ENCODE measurements at places on chromosomes 3 and 15.
A peak's percentile ranks its signal among the peaks of the same experiment; 100 is the strongest.

- H3K4me3 ChIP-seq, result peak overlapping the region; percentile 27
- no peaks in the 10 kb centered on the region for H3K27me3 ChIP-seq
- peaks cover 68% of the 10 kb centered on the region for H3K4me1 ChIP-seq
- DNase-seq, result no peak
Measured at GRCh38 chr3:149609595-149609994, 48.2 kb downstream of the WWTR1 start.

DNA sequence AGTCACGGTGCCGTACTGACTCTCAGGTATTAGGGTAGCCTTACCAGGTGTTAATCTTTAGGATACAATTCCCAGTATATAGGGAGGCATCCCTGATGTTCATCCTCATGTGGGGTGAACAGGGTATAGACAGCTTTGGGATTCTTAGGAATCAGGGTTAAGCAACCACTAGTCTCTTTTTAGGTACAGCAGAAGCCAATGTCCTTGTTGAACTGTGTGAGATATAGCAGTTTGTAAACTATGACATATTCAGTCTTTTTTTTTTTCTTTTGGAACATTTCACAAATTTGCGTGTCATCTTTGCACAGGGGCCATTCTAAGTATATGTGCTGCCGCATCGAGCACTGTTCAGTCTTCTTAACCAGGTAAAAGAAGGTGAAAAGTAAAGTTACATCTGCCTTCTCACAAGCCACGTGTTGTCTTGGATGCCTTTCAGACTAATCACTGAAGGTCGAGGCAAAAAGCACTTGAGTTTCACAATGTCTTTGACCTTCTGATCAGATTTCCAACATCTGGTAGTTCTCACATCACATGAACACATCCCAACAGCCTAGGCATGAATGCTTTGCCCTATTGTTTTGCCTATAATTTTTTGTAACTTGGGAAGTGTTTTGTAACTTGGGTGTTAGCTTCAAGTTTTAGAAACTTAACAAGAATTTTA, 17.2 kb downstream of the TSEN2 start:
- H3K4me1 ChIP-seq, result peaks cover 7% of the 10 kb centered on the region
- no peaks in the 10 kb centered on the region for H3K27me3 ChIP-seq
- DNase-seq, result no peak
- H3K36me3 ChIP-seq, result peaks cover 28% of the 10 kb centered on the region
- H3K27ac ChIP-seq, result no peak overlapping the region

DNA sequence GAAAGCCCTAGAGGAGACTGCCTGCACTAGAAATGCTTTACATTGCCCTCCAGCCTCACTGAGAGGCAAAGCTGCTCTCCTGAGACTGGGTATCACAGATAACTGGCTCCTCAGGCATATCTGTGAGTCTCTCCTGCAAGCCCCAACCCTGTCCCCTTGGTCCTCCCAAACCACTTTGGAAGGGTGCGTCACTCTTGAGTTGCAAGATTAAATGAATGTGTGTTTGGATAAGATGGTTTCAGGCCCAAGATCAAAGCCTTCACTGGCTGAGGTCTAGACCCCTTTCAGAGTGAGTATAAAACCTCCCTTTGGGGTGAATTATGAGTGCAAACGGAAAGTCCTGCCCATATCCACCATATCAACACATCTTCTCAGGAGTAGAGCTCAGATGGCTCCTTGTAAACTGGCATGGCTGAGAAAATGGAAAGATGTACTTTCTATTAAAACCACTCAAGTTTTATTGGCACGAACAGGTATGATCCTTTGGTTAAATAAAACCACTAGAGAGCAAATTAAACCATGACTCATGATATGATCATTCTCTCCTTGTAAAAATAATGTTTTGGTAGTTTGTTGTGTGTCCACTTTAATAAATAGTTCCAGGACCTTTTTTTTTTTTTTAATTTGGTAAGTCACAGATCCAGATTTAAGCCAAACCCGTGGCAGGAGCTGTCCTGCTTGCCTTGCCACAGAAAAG, 164.0 kb downstream of the CHST2 start:
- H3K27ac ChIP-seq, result no peak overlapping the region
- no peaks in the 10 kb centered on the region for H3K36me3 ChIP-seq
- no peak overlapping the region for H3K4me3 ChIP-seq

DNA sequence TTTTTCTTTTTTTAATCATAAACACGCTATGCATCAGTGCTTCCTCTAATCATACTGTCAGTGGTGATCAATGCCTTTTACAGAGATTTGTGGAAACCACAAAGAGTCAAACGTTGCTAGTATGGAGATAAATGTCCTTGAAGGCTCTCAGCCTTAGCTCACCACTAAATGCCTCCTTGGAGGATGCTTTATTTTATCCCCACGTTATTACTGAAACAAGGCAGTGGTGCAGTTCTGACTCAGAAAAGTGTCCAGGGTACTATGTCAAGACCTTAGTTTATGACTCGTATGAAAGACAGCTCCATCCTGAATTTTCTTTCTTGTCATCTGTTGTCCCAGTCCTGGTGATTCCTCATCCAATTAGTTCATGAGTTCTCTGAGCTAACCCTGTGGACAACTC, 1146.7 kb downstream of the IGSF11 start:
- no peaks in the 10 kb centered on the region for H3K36me3 ChIP-seq
- no peaks in the 10 kb centered on the region for H3K27me3 ChIP-seq

DNA sequence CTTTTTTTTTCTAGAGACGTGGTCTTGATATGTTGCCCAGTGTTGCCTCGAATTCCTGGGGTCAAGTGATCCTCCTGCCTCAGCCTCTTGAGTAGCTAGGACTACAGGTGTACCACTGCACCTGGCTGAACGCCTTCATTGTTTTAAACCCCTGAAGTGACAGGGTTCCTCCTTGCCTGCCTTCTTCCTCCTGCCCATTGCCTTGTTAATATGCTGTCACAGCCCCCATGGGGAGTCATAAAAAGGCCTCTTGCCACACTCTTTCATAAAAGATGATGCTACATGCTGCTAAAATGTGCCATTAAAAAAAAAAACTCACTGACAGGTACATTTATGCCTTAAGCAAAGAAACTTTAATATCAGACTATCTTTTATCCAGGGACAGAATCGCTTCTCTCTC, 116.8 kb upstream of the SKOR1 start:
- H3K27ac ChIP-seq, result no peak overlapping the region
- peaks cover 44% of the 10 kb centered on the region for H3K36me3 ChIP-seq
- H3K4me1 ChIP-seq, result no peaks in the 10 kb centered on the region
- no peaks in the 10 kb centered on the region for H3K27me3 ChIP-seq

- H3K27me3 ChIP-seq, result peaks cover 11% of the 10 kb centered on the region
- no peak overlapping the region for H3K27ac ChIP-seq
- no peak for DNase-seq
Measured at GRCh38 chr3:189202583-189202982, 30.8 kb downstream of the TPRG1 start.

- no peak overlapping the region for H3K4me3 ChIP-seq
- no peaks in the 10 kb centered on the region for H3K27me3 ChIP-seq
- peaks cover 3% of the 10 kb centered on the region for H3K36me3 ChIP-seq
Measured at GRCh38 chr15:85500060-85500708, 119.8 kb downstream of the AKAP13 start.

DNA sequence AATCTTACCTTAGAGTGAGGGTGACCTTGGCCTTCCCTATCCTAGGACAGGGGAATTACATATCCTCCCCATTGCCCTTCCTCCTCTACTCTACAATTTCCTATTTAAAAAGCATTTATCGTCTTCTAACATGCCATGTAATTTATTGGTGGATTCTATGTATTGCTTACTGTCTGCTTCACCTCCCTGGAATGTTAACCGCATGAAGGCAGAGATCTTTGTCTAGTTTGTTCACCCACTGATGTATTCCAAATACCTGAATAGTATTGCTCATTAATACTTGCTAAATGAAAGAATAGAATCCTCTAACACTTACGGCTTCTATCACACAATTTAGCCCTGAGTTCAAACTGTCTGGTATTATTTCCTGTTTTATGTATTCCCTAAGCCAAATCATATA, 68.6 kb downstream of the PPARG start:
- H3K27me3 ChIP-seq, result peaks cover 3% of the 10 kb centered on the region
- no peak overlapping the region for H3K4me3 ChIP-seq
- no peak for DNase-seq
- H3K4me1 ChIP-seq, result no peaks in the 10 kb centered on the region
- no peaks in the 10 kb centered on the region for H3K36me3 ChIP-seq

DNA sequence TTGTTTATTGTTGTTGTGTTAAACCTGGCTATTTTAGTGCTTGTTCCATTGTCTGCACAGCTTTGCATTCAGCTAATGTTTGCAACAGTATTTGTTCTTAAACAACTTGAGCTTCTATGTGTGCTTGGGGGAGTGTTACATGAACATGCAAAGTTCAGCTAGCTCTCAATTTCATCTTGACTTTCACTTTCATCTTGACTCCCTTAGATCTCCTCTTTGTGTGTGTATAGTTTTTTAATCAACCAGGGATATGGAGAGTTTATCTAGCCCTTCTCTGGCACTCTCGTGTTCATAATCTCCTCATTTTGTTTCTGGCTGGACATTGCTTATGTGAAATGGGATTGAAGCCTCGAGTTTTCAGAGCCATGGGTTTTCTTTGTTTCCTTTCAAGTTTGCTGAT, 212.4 kb upstream of the ZBTB20 start:
- H3K36me3 ChIP-seq, result peaks cover 1% of the 10 kb centered on the region
- H3K4me1 ChIP-seq, result peaks cover 26% of the 10 kb centered on the region
- H3K27ac ChIP-seq, result peak overlapping the region; percentile 70

DNA sequence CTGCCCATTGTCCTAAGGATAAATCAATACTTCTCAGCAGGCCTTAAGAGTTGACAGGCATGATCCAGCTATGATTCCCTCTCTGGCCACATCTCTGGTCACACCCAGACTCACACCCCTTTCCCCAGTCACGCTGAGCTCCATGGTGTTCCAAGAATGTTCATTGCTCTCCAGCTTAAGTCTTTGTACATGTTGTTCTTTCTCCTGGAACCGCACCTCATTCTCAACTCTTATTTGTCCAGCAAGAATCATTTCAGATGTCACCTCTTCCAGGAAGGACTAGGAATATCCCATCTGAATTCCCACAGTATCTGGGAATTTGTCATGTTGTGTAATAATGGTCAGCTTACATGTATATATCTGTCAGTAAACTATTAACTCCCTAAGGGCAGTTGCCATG, 118.3 kb upstream of the GALNT15 start:
- peaks cover 54% of the 10 kb centered on the region for H3K4me1 ChIP-seq
- no peak overlapping the region for H3K4me3 ChIP-seq
